CD4-positive, alpha-beta T cell treated with Interleukin-12 subunit alpha and Interleukin-12 subunit beta, for 1 hour (primary cell): ENCODE measurements at places on chromosomes 6 and 20.

DNA sequence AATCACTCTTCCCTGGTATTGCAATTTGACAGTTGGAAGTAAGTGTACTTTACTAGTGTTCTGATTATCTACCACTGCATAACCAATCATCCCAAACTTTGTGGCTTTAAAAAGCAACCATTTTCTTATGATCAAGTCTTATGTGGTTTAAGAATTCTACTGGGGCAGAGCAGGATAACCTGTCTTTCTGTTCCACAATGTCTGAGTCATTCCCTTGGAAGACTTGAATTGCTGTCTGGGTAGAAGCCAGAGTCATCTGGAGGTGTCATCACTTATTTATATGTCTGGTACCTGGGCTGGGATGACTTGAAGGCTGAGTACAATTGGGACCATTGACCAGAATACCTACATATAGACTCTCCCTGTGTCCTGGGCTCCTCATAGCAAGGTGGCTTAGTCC, 644.3 kb downstream of the HDGFL1 start:
- DNase-seq: no peak

GRCh38 chr6:162249907-162250642, 477.5 kb downstream of the PRKN start:
- DNase-seq: no peak

DNA sequence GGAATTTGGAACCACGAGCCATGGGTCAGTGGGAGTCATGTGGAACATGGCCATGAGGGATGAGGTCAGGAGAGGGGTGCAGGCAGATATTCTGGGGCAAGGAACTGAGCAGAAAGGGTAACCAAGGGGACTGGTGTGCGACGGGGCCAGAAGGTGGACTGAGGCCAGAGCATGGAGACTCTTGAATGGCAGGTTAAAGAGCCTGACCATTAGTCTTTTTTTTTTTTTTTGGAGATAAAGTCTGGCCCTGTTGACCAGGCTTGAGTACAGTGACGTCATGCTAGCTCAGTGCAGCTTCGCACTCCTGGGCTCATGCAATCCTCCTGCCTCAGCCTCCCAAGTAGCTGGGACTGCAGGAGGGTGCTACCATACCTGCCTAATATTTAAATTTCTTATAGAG, 64.0 kb downstream of the RREB1 start:
- no peak for DNase-seq

- DNase-seq: no peak
Observed at GRCh38 chr6:73079611-73079955, 145.7 kb downstream of the KHDC1L start.

DNA sequence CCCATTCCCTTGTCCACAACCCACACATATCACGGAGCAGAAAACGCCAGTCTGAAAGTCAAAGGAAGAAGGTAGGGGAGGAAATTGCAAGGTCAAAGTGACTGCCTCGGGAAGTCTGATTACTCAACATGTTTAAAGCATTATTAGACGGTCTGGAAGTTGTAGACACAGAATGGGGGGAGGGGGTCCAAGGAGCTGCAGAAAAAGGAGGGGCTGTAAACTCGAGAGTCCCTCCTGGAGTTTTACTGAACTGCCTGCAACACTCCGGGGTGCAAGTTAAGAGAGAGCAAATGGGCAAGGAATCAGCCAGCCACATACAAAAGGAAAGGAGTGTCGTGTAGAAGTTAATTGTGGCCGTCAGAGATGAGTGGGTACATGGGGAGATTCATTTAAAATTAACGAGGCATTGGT, 417.7 kb upstream of the JARID2 start:
- no peak for DNase-seq

DNA sequence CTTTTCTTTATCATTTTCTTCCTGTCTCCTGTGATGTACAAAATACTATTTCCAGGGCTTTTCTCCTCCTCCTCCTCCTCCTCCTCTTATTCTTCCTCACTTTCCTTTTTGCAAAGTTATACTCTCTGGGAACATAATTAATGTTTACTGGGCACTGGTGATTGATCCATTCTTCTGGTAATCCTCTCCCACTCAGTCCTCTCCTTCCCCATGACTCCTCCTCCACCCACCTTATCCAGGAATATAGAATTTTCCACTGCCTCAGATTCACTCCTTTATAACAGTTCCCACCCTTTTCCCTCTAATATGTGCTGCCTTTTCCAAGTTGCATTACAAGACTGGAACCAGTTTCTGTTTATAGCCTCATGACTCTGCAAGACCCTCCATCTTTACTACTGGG, 62.5 kb upstream of the IYD start:
- no peak for DNase-seq

GRCh38 chr20:24469116-24469893, at the start of gene SYNDIG1:
SYNDIG1 (plus strand) TSS chr20:24469629; CDS start chr20:24543098, 73,469 bp downstream.
- DNase-seq: no peak

GRCh38 chr20:38291966-38292365, 12.0 kb upstream of the BPI start:
- no peak for DNase-seq

- DNase-seq: no peak
Observed at GRCh38 chr20:32296819-32297420, 19.5 kb downstream of the KIF3B start.

- no peak for DNase-seq
Observed at GRCh38 chr6:28171271-28171670, 29.6 kb downstream of the ZKSCAN8 start.

DNA sequence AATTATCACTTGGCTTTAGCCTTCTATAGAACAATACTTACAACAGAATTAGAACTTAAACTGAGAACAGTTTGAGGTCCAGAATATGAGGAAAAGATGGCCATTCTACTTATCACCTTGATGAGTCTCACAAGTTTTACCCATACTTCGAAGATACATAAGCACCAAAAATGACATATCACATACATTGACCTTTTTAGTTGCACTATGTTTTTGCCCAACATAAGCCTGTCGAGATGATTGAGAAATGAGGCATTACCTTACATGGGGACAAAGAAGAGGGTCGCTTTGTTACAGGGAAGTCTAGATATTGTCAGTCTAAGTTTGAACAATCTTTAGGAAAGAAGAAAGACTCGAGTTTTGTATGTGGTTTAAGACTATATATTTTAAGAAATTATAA, 48.4 kb upstream of the MEI4 start:
- no peak for DNase-seq

DNA sequence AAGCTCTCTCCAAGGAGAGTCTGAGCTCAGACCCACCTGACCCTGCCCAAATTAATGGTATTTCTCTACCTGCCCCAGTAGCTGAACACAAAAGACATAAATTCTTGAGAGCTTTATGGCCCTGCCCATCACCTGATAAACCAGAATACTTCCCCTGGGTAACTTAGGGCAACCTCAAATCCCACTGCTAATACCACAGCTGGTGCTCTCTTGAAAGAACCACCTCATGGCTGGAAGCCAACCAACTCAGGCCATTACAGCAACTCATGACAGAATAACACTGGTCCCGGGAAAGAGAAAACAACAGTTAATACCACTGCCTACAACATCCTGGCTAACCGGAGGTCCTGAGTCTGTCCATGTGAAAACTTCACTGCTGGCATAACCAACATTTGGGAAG, 328.6 kb downstream of the NKAIN2 start:
- no peak for DNase-seq
